ENCODE measurements at places on chromosomes 12 and 14.

- peak; percentile 67 for DNase-seq
These were observed at the start of gene SELPLG for GRCh38 chr12:108633534-108634248. Gene SELPLG, minus strand, starts transcription at chr12:108633894. Its CDS starts 9,587 bp downstream, at chr12:108624307.

GRCh38 chr14:87888136-87888999 lies 104.6 kb downstream of the GALC start:
- DNase-seq = no peak

DNA sequence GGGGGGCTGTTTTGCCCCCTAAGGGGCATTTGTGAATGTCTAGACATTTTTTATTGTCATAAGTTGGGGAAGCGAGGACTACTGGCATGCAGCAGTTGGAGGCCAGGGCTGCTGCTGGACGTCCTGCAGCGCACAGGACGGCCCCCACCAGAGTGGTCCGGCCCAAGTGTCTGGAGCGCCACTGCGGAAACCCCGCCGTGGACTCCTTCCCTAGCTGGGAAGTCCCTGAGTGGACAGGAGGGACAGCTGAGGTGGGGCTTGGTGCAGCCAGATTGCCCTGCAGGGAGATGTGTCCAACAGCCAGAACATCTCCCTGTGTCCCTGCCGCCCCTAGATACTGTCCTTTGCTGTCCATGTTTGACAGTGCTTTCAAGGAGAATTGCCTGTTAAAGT lies 5.5 kb downstream of the CKB start:
- DNase-seq = no peak

DNA sequence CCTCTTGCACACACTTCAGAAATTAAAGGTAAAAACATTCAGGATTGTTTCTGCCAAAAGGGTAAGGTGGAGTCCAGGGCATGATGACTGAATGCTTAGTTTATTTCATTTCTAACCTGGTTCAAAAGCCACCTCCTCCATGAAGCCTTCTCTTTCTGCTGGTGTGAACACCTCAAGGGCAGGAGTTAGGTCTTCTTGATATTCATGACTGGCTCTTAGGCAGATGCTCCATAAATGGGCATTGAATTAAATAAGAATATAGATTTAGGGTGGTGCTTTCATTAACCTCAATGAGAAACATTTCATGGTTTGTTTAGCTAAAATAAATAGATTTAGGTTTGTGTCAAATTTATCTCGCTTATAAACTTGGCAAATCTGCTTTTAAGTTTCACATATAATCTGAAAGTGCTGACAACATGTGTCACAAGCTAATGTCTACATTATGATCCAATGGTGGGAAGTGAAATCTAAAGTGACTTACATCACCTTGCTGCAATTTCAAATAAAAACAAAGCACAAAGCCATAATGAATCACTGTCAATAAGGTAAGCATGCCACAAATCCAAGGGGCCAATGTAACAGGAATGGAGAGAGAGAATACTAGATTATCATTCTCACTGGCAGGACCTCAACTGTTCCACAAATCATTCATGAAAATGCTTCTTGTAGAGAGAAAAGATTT lies 72.7 kb upstream of the GRIP1 start:
- DNase-seq = no peak

GRCh38 chr12:98985156-98985555 lies 340.1 kb downstream of the APAF1 start:
- no peak for DNase-seq

DNA sequence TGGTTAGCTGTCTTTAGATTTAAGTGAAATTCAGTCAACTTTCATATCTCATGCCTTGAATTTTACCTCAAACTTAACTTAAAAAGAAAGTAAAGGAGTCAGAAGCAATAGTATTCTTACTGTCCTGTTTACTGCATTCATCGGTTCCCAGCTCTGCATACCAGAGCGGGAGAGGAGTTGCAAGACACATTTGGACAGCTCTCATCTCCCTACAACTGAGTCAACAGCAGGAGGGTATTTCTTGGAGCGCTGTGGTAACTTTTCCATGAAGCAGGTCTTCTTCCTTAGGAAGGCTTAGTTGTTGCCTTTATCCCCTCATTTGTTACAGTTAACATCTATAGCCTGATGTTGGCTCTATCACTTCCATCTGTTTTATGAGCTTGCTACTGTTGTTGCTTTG lies 65.1 kb downstream of the TRMT5 start:
- DNase-seq = no peak

- no peak for DNase-seq
These were observed 65.3 kb downstream of the IQSEC3 start for GRCh38 chr12:131732-132495.

GRCh38 chr14:101226265-101226602 lies 322.7 kb upstream of the RTL1 start:
- no peak for DNase-seq
